ENCODE measurements at places on chromosomes 5 and 9. TPM values are rescaled to one million over a fixed set of nuclear protein-coding genes. Genes with fewer than 3 reads are reported as not detected.

DNA sequence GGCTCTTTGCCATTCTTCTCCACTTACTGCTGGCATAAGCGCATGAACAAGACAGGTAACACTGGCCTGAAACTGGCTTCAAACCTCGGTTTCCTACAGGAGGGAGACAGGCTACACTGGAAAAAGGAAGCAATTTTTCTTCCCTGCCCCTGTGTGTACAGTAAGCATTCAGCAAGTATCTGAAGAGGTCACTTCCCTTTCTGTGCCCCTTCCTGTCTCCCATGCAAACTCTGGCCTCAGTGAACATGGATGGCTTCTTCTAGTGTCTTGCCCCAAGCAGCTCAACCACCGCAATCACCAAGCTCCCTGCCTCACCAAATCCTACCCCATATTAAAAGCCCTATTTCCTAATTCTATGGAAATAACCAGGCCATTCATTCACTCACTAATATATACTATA, 42.4 kb downstream of the SERINC5 start:
- H3K36me3 ChIP-seq, result no peaks in the 10 kb centered on the region
- no peak for DNase-seq
- peak overlapping the region; percentile 1 for H3K27ac ChIP-seq
- peaks cover 17% of the 10 kb centered on the region for H3K4me1 ChIP-seq
- H3K27me3 ChIP-seq, result no peaks in the 10 kb centered on the region

- no peaks in the 10 kb centered on the region for H3K36me3 ChIP-seq
- peak overlapping the region; percentile 15 for H3K4me3 ChIP-seq
- H3K27me3 ChIP-seq, result peaks cover 23% of the 10 kb centered on the region
- DNase-seq, result no peak
Measured at GRCh38 chr5:181098762-181099601, 32.0 kb downstream of the OR2V1 start.

DNA sequence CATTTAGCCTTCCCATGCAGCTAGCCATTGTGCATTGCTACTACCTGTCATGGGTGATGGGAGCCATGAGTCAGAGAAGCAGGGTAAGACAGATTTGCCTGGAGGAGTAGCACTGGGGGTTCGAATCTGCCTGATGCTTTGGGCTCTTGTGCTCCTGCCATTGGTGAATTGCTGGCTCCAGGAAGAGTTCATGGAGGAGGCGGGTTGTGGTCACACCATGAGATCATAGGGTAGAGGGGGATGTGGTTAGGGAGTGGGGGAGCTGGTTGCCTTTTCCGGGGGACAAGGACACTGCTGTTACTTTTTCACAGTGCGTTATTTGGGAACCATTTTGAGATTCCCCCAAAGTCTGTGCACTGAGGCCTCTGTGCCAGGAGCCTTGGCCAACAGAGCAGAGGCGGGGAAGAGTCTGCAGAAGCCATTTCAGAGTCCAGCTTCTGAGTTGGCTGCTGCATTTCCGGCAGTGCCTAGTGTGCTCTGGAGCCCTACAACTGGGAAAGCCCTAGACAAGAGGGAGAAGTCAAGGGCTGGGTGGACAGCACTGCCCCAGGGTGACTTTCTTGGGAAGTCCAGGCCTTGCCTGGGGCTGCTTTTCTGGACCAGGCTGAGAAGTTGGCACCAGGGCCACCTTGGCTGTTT, 6.2 kb downstream of the ANGPTL2 start:
- DNase-seq, result no peak
- peaks cover 36% of the 10 kb centered on the region for H3K4me1 ChIP-seq
- H3K4me3 ChIP-seq, result no peak overlapping the region
- no peak overlapping the region for H3K27ac ChIP-seq

The DAB2IP gene
- not detected for polyA plus RNA-seq

The F2RL1 gene
- polyA plus RNA-seq, result not detected

Data from naive B cell (primary cell).